ENCODE measurements at places on chromosomes 1 and 21.

DNA sequence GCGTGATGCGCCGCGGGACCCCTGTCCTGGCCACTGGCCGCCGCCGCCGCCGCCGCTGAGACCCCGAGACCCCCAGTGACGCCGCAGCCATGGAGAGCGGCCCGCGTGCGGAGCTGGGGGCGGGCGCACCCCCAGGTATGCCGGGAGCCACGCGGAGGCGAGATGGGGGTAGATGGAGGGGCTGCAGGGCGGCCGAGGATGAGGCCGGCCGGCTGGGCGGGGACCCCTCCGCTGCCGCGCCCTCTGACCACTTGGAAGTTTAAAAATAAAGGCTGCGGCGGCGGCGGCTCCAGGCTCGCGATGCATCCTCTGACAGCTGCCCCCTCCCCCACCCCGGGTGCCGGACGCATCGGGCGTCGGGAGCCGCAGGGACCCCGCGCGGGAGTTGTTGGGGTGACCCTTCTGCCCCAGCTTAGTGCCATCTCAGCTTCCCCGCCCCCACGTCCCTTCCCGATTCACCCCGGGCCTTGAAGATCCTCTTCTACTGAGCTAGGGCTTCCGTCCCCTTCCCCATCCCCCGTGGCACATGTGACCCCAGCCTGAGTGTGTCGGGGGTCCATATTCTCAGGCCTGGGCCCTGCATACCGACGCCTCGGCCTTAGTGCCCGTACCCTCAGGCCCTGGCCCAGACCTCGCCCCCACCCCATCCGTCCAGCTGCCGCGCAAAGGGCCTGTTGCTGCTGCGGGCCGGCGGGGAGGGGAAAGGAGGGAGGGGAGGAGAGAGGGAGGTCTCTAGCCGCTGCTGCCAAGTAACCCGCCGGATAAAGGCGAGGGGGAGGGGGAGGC lies 562 bp downstream of the MAP7D1 start:
- DNase-seq = no peak

DNA sequence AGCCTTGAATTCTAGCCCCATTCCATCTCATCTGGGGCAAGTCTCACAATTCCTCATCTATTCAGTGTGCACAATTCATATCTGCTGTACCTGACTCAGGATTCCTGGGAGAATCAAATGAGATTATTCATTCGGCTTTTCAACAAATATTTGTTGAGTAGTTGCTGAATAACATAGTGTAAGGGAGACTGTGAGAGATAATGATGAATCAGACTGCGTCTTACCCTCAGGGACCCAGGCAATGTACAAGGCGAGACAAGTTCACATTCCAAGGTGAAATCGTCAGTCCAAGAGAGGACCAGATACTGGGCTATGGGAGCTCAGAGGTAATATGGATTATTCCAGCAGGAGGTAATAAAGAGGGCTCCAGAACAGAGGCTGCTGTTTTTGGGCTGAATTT lies 67.8 kb upstream of the SMYD2 start:
- DNase-seq = no peak

GRCh38 chr1:113244112-113244820 lies 146.0 kb upstream of the MAGI3 start:
- DNase-seq = no peak

DNA sequence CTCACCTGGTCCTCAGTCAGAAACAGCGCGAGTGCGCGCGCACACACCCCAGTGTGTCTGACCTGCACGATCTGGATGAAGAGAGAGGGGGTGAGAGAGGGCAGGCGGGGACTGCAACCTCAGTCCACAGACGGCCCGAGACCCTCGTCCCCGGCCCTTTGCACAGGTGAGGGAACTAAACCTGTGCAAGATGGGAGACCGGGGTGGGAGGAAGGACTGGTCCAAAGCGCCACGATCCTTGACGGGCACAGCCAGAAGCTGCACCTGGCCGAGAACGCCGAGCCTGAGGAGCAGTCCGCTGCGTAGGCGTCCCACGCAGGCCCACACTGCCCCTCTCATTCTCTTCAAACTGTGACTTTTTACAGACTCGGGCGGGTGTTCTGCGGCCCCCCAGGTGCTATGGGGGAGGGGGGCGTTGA lies 519 bp upstream of the IQCC start:
- DNase-seq = no peak

GRCh38 chr1:61220536-61220935 lies 138.2 kb downstream of the NFIA start:
- no peak for DNase-seq

GRCh38 chr21:42616446-42616845 lies 37.0 kb upstream of the PDE9A start:
- DNase-seq = no peak

DNA sequence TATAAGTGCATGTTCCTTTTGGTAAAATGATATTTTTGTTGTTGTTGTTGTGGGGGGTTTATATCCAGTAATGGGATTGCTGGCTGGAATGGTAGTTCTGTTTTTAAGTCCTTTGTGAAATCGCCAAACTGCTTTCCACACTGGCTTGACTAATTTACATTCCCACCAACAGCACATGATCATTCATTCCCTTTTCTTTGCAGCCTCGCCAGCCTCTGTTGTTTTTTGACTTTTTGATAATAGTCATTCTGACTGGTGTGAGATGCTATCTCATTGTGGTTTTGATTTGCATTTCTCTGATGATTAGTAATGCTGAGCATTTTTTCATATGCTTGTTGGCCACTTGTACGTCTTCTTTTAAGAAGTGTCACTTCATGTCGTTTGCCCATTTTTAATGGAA lies 188.5 kb upstream of the CHRM3 start:
- DNase-seq = no peak

GRCh38 chr1:168285521-168285790 lies 4.8 kb downstream of the TBX19 start:
- DNase-seq = no peak

GRCh38 chr1:37519613-37520012 lies 5.0 kb upstream of the MEAF6 start:
- no peak for DNase-seq

DNA sequence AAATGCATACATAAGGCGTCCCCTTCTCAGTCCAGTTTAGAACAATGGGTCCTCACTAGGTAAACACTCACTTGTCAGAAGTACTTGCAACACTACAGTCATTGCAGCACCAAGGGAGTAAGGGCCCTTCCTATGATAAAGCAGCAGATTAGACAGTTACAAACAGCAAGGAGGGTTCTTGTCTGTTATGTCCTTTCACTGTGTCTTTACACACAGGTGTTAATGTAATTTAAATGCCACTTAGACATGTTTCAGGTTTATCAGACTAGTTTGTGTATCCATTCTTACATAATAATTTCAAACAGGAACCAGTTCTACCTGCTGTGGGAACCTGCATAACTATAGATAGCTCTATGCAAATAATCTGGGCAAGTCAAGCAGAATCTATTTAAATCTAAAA lies 105.6 kb upstream of the USH2A start:
- DNase-seq = no peak

DNA sequence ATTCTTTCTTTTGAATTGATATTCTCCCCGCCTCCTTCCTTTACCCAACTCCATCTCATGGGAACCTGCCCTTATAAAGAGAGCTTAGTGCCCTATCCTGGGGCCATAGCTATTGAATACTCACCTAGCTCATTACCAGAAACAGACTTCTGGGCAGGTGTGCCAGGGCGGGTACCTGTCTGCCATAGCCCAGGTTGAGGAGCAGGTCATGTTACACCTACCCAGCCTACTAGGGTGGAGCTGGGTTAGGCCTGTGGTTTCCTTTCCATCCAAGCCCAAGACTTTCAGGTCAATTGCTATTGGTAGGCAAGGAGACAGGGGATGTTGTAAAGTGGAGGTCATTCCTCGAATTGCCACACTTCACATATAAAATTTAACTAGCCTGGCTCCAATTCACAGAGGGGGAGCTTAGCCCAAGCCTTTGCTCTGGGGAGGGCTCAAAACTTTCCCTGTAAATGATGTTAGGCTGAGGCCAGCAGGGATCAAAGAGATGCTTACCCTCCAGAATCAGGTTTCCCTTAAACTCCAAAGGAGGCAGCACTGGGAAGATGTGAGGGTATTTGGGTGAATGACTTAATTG lies 87.1 kb upstream of the IPO9 start:
- DNase-seq = no peak

GRCh38 chr1:215044151-215044550 lies 38.4 kb upstream of the KCNK2 start:
- no peak for DNase-seq

GRCh38 chr1:71862756-71863155 lies 419.6 kb downstream of the NEGR1 start:
- no peak for DNase-seq

DNA sequence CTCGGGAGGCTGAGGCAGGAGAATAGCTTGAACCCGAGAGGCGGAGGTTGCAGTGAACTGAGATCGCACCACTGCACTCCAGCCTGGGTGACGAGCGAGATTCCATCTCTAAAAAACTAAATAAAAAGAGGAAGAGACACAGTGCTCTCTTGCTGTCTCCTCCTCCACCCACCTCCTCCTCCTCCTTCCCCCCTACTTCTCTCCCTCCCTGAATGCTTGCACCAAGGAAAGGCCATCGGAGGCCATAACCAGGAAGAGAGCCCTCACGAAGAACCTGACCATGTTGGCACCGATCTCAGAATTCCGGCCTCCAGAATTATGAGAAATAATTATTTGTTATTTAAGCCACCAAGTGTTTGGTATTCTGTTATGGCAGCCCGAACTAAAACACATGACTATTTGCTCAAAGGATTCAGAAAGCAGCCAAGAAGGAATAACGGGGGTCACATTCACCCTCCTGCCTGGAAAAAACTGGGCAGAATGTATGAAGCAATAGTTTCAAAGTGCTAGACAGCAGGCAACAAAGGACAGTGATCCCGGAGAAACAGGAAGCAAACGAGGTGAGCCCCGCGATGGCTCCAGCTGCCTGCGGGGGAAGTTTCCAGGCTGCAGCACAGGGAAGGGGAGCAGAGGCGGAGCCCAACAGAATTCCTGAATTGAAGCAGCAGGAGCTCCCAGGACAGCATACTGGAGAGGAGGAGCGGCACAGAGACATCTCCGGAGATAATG lies 35.8 kb downstream of the LDLRAD1 start:
- DNase-seq = peak; percentile 35

- DNase-seq = no peak
Measured at GRCh38 chr1:230985711-230986110, 6.8 kb downstream of the ARV1 start.
